ENCODE measurements at places on chromosomes 5 and 9.
A peak's percentile ranks its signal among the peaks of the same experiment; 100 is the strongest.

DNA sequence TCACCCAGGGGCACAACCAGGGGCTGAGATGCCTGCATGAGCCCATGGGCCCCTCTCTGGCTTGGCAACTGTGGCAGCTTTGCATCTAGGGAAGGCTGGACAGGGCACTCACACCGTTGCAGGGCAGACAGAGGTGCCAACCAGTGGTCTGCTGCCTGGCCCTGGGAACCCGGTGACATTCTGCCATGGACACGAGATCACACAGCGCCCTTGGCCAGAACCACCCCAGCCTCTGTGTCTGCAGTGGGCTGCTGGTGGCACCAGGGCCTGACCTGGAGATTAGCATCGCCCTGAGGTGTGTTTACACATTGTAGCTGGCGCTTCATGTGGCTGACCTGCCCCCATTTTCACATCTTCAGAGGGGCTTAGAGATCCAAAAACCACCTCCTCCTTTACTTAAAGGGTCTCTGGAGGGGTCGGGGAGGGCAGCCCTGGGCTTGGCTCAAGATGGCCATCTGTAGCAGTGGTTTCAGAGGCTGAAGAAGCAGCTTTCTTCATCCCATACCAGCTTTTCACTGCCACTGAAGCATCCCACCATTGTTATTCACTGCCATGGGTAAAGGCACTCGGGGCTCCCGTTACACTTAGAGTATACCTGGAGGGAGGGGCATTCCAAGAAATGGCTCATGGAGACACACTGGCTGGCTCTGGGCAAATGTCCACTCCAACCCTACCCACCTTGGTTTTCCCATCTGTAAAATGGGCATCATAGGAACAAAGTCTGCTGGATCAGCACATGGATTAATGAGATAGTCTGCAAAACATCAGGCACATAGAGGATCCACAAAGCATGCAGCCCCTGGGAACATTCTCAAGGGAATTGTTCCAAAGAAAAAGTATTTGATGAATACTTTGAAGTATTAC, 11.4 kb downstream of the DCANP1 start:
- no peak for DNase-seq

DNA sequence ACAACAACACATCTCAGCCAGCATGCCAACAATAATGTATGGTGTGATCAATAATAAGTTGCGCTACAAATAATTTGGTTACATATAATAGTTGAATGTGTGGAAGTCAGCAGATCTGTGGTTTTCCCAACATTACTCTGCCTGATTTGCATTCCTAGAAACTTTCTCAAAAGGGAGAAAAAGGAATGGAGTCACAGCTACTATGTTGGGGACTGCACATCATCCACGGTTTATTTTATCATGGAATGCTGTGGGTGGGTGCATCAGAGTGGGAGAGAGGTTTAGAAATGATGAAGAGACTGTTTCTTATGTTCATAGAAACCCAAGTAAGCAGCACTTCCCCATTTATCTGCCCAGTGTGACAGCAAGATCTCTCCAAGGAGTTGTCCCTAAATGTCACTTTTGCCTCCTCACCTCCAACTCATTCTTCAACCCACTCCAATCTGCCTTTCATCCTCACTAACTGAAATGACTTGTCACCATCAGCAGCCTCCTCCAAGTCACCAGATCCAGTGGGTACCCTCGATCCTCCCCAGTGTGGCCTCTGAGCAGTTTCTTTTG, 2.8 kb upstream of the SPOCK1 start:
- DNase-seq: peak; percentile 54

GRCh38 chr5:154761046-154761736, 6.0 kb downstream of the LARP1 start:
- DNase-seq: no peak

DNA sequence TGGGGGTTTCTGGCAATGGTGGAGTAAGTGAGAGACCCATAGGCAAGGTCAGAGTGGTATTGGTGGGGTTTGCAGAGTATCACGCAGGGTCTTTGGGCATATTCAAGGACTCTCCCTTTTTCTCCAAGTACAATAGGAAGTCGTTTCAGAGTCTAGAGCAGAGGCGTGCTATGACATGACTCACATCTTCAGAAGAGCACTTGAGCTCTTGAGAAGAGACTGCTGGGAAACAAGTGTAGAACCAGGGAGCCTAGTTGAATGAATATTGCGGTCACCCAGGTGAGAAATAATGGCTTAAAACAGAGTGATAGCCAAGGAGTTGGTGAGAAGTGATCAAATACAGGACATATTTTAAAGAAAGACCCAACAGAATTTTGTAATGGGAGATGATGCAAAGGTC, 813.4 kb downstream of the TLE1 start:
- DNase-seq: peak; percentile 43

DNA sequence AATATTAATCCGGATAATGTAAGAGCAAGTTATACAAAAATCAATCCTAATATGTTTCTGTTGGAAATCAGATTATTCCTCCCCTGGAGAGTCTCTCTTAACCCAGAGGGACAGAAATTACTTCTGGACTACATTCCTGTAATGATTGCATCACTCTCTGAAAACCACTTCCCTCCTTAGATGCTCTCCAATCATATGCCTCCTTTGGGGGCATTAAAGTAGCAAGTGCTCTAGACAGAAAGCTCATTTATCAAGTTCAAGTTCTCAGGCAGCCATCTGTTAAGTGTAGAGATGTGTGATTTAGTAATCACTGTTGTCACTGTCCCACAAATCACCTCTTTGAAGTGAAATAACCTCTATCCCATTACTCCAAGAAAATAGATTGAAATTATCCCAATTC, 247.1 kb downstream of the SLCO4C1 start:
- no peak for DNase-seq

DNA sequence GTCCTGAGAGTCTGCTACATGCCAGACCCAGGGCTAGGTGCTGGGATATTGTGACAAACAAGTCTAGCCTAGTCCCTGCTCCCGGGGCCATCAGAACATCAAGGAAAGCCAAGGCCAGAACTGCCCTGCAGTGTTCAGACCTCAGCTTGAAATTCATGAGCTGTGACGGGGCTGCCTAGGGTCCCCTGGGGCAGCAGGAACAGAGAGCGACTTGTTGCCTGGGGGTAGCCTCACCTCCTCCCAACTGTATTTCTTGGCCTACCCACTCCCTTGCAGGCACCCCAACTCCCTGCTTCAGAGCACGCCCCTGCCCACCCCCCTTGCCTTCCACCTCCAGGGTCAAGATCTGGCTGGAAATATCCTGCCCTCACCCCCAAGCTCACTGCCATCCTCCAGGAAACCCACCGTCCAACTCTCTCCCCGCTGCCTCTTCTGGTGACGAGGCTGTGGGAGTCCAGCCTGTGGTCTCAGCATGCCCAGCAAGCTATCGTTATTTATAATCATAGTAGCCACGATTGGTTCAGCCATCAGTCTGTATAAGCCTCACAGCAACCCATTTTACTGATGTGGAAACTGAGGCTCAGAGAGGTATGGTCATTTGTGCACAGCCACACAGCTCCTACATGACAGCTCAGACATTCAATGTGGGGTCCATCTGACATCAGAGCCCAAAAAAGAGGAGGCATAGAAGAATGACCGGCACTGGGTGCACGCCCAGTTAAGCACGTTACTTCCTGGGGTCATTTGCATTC, 10.7 kb downstream of the DNM1 start:
- DNase-seq: no peak

DNA sequence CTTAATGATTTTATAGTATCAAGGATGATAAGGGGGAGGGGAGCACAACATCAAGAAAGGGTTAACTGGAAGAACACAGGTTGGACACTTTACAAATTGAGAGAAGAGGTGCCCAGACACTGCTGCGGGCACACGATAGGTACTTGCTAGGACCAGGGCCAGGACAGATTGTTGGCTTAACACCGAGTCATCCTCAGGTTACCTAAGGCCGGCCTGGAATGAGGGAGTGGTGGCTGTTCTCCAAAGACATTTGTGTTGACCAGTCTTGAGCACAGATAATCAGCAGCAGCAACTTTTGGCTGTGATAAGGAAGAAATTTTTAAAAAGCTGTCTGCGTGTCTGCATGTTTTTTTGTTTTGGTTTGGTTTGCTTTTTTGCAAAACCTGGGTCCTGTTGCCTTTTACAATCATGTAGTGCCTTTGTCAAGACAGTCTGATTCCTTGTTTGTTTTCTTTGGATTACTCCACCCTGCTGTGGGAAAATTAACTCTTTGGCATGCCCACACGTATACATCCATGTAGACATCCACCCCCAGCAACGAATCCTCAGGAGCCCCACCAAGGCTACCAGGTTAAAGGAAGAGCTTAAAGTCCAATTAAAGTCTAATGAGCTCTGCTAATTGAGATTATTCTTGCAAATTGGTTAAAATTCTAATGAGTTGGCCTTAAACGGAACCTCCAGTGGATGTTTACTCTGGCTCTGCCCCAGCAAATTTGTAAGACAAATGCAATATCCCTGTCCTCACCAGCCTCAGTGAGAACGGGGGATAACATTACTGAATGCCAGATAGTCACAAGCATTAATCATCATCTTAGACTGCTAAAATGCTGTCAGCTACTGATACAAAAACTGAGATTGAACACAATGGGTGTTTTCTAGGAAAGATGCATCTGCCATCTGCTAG, 382.3 kb downstream of the ACTL7B start:
- peak; percentile 79 for DNase-seq

DNA sequence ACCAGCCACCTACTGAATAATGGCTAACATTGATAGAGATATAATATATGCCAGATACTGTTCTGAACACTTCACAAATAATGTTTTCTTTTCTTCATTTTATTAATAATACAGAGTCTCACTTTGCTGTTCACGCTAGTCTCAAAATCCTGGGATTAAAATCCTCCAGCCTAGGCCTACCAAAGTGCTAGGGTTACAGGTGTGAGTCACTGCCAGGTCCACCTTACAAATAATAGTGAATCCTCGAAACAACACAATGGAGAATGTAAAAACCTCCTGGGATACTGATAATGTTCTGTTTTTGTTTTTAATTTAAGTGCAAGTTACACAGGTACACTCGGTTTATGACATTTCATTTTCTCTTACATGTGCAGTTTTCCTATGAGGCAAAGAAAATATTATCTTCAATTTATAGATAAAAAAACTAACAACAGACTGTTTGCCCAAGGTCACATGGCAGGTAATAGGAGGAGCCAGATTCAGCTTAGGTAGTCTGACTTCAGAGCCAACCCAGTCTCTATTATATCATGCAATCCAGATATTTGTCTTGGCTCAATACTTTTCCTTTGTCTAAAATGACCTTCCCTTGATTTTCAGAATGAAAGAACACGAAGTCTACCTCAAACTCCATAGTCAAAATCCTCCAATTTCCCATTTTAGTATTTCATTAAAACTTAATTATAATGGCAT, 7.8 kb downstream of the ZFR start:
- no peak for DNase-seq

DNA sequence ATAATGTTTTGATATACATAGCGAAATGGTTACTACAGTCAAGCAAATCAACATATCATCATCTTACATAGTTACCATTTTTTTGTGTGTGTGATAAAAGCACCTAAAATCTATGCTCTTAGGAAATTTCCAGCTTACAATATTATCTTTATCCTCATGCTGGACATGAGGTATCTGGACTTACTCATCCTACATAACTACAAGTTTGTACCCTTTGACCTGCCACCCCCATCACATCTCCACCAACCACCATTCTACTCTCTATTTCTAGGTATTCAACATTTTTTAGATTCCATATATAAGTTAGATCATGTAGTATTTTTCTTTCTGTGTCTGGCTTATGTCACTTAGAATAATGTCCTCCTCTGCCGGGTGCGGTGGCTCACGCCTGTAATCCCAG, 79.9 kb downstream of the TAF11L14 start:
- no peak for DNase-seq

GRCh38 chr5:66001952-66002351, 75.6 kb downstream of the ERBIN start:
- no peak for DNase-seq

- DNase-seq: no peak
Observed at GRCh38 chr5:144983101-144983500, 812.4 kb downstream of the KCTD16 start.

DNA sequence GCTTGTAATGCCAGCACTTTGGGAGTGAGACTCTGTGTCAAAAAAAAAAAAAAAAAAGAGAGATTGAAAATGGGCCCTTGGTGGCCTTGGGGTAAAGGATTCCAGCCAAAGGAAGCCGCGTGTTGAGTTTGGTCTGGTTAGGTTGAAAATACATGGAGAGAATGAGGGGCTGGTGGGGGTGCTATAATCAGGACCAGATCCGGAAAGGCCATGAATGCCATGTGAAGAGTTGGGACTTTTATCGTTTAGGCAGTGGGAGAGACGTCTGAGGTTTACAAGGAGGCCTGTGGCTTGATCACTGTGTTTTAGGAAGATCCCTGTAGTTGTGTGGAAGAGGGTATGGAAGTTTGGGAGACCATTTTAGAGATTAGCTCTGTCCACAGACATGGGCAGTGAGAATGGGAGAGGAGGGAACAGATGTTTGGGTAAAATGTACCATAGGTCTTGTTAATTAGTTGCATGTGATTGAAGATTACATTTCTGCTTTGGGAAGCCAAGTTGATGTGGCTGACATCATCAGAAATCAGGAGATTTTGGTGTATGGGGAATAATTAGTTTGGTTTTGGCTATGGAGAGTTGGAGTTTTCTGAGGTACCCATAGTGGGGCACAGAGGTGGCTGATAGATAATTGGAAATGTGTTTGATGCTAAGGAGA, 3.5 kb downstream of the MSANTD3 start:
- no peak for DNase-seq

GRCh38 chr5:74953937-74954720, 87.9 kb upstream of the FAM169A start:
- DNase-seq: peak; percentile 65

DNA sequence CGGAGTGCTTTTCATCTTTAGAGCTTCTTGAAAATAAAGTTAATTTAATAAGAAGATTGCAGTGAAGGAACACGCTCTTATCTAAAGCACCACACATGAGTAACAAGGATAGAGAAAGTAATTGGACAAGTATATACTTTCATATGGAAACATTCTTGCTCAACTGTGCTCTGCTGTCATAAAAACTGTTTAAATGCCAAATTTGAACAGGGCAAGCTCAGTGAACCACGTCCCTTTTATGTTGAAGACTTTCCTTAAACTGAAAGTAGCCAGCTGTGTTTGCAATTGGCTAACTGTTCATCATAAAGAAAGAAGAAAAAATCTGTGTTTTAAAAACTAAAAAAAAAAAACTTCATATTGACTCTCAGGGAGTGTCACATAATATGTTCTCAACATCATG, 1610.7 kb upstream of the C9orf72 start:
- DNase-seq: no peak

- no peak for DNase-seq
Observed at GRCh38 chr9:102178811-102179210, 440.4 kb upstream of the GRIN3A start.

GRCh38 chr5:14518638-14519037, 63.0 kb upstream of the OTULINL start:
- DNase-seq: no peak

Data from astrocyte (in vitro differentiated cells and primary cell).